Foreskin melanocyte (primary cell): ENCODE measurements at places on chromosomes 11 and 22.

DNA sequence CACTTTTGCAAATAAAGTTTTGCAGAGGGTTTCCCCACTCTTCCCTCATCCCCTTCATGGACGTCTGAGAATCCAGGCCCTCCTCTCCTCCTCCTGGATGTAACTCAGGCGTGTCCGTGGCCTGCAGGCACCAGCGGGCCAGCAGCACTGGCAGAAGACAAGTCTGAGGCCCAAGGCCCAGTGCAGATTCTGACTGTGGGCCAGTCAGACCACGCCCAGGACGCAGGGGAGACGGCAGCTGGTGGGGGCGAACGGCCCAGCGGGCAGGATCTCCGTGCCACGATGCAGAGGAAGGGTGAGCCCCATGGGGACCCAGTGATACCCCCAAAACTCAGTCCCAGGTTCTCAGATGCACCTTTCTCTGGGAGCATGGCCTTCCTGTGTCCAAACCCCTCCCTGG lies 14.4 kb downstream of the TUB start:
- DNase-seq, result no peak

GRCh38 chr11:123228496-123229163 lies 33.6 kb upstream of the CLMP start:
- DNase-seq, result no peak

GRCh38 chr11:121057922-121058321 lies 34.0 kb downstream of the TBCEL start:
- DNase-seq, result no peak

- no peak for DNase-seq
These were observed 45.4 kb downstream of the TP53I11 start for GRCh38 chr11:44905131-44905866.

GRCh38 chr11:57709802-57710367 lies 2.1 kb downstream of the MED19 start:
- no peak for DNase-seq

DNA sequence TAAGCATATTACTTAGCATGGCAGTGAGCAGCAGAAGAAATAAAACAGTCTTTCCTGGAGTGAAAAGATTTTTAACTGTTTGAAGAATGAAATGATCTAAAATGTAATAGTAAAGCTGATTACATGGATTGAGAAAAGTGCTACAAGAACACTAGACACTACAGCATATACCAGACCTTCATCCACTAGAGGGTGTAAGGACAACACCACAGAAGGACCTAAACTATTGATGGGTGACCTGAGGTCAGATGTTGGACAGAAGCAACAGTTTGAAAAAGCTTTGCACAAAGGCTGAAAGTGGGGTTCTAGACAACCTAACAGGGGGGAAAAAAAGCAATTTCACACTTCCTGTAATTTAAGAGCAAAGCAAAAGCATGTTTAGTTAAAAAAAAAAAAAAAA lies 97.7 kb downstream of the RBFOX2 start:
- DNase-seq, result peak; percentile 58
